ENCODE measurements at places on chromosomes 5 and 9.

- no peak for ATAC-seq
These were observed 457.7 kb upstream of the CHD1 start for GRCh38 chr5:99386406-99387077.

DNA sequence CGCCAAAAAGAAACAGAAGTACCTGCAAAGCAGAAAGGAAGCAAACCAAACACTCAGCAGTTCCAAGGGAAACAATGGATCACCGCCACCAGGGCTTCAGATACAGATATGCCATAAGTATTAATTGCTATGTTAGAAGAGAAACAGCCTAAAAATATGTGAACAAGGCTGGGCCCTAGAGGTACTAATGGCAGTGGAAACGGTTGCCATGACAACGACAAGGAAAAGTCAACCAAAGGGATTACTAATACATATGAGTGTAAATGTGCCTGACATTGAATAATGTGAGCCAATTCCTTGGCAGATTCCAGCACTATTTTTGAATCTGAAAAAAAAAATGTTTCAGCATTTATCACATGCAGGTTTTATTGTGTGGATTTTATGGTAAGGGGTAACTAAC, 75.0 kb downstream of the CAVIN4 start:
- no peak for ATAC-seq

- ATAC-seq: no peak
These were observed 36.8 kb upstream of the COL5A1 start for GRCh38 chr9:134604834-134605233.

DNA sequence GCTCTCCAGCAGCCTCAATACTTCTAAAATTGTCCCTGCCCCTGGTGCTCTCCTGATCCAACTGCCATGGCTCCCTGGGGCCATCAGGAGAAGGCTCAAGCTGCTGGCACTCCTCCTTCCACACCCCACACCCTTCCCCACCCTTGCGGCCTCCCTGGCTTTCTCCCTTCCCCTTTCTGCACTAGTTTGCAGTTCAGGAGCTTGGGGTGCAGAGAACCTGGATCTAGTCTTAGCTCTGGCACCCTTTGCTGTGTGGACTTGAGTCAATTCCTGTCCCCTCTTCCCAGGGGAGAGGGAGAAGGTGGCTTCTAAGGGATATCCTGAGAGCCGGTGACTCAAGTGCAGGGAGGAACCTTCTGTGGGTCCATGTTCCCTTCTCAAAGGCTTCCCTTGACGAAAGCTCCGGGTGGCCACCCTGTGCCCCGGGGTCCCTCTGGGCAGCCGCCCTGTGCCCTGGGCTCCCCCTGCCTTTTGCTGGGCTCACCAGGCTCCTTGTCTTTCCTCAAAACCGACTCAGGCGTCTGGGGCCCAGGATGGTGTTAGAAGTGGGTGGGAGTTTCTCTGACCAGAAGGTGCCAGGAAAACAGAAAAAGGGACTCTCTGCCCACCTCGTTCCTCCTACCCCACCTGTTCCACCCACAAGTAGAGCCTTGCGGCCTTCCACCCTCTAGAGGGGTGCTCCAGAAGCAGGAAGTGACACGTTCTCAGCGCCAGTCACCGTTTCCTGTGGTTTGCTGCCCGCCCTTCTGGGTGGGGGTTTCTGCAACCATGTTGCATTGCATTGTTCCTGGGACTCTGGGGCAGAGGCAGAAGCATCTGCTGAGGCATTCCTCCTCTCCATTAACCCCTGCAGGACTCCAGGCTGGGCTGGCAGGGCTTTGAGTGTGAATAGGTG, 15.0 kb downstream of the GLIPR2 start:
- no peak for ATAC-seq

- no peak for ATAC-seq
These were observed 1.2 kb downstream of the GRIN3A start for GRCh38 chr9:101737165-101737704.

DNA sequence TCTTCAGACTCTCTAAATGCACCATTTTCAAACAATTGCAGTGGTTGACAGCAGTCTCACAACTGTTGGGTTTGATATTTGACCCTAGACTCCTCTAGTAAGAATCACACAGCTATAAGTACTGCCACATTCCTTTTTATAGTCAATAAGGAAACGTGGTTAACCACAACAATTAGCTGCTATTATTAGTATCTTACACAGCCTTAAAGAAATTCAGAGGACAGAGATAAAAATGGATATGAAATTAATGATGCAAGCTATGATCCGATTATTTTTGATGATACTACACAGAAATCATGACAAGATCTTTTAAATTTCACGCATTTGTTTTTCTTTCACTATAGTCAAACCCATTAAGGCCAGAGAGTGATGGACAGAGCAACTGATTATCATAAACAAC, 288.6 kb upstream of the C9orf72 start:
- peak; percentile 80 for ATAC-seq

DNA sequence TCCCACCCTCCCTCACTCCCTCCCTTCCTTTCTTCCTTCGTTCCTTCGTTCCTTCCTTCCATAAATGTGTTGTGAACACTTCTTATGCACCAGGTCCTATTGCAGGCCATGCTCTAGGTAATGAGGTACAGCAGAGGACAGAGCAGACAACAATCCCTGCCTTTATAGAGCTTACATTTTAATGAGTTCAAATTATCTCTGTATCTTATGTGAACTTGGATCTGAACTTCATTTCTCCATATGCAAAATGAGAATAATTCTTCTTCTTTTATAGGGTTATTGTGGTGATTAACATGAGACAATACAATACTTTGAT, 37.2 kb downstream of the SLC27A6 start:
- no peak for ATAC-seq

DNA sequence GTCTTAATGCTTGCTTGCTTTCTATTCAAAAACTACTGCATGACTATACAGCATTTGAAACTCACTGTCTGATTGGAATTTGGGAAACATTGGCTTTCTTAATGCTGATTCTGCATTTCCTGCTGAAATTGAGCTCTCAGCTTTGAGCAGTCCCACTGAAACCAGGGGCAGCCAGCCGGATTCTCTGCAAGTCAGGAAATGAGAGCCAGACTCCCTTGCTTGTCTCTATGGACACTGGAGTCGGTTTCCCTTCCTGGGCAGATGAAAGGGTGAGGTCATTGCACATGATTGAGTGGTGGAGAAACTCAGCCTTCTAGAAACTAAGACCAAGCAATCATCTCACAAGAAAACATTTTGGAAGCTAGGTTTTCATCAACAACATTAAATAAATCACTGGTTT, 119.7 kb upstream of the SPATA31C2 start:
- peak; percentile 95 for ATAC-seq

GRCh38 chr5:145848854-145849253, 13.7 kb upstream of the PRELID2 start:
- peak; percentile 62 for ATAC-seq

GRCh38 chr9:135840107-135840506, 67.2 kb downstream of the CAMSAP1 start:
- ATAC-seq: no peak

- no peak for ATAC-seq
These were observed 5.6 kb downstream of the SLIT3 start for GRCh38 chr5:169295306-169295705.

- peak; percentile 34 for ATAC-seq
These were observed 17.2 kb upstream of the PRR16 start for GRCh38 chr5:120446901-120447300.

DNA sequence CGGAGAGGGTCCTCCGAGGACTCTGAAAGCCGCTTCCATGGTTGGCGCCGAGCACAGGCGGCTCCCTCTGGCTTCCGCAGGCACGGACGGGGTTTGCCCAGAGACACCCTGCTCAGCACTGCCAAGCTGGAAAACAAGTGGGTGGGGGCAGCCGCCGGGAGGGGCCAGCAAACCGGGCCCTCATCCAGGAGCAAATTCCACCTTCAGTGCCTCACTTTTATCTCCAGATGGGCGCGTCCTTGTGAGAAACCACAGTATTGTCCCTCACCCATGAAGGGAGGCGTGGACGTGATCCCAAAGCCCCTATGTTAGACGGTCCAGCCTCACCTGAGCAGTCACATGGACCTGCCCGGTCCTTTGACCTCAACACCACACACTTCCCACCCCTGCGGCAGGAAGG, 29.0 kb downstream of the MED10 start:
- no peak for ATAC-seq

GRCh38 chr5:87433945-87434344, 21.2 kb upstream of the CCNH start:
- ATAC-seq: no peak

DNA sequence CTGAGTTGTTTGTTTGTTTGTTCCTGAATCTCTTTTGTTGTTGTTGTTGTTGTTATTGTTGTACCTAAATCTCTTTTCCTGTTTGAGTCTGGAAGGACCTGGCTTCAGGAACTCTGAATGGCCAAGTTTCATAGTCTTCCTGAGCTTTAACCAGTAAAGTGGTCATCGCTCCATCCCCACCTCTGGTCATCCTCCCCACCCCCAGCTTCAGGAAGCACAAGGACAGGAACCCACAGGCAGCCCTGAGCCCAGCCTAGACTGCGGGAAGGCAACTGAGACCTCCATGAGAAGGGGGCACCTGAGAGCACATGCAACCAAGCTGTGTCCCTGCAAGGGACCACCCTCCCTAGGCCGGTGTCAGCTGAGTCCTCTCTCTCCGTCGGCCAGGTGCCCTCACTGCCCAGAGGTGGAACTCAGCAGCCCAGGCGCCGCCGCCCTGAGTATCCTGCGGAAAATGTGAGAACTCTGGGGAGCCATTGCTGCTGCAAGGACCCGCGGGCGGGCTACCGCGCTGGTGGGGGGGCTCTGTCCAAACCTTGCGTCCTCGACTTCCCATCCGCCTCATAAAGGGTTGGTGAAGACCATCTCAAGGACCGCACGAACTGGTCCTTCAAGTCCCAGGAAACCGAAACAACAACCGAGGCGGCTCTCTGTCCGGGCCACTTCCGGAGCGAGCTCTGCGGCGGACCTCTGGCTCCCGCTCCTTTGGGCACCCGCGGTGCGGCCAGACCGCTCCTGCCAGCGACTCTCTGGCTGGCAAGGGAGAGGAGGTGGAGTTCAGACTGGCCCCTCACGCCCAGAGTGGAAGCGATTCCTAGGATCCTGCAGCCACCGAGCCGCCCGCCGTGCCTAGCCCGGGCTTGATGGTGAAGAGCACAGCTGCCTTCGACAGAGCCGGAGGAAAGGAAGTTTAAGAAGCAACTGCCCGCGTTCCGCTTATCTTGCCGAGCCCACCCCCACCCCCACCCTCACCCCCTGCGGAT, 4.2 kb downstream of the BARX1 start:
- peak; percentile 56 for ATAC-seq

DNA sequence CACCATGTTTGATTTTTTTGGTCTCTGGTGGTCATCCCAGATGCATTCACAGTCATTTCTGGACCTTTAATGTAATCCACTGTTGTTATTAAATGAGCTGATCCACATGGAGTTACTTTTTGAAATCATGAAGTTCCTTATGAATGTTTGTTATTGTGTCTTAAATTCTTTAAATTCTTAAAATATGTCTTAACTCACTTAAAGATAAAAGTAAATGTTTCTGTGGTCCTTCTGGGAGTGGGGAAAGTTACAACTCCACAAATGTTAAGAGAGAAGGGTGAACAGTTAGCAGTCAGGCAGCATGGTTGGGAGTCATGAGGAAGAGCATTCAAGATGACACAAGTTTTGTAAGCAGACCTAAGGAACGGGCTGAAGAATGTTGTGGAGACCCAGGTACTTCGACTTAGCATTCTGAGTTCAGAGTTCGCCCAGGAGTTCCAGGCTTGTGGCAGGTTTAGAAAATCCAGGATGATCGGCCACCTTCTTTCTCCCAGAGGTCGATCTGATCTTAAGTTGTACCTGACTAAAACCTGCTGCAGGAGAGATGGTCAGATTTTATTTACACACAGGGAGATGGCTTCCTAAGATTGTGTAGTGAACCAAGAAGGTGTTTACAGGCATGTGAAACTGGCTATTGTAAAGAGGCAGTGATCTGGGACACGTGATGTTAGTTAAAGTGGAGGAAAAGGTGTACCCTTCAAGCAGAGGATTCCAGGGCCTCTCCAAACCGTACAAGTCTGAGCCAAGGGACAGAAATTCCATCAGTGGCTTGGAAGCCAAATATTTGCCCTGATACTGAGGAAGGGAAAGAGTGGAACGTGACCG, 17.2 kb downstream of the SLC1A1 start:
- no peak for ATAC-seq

DNA sequence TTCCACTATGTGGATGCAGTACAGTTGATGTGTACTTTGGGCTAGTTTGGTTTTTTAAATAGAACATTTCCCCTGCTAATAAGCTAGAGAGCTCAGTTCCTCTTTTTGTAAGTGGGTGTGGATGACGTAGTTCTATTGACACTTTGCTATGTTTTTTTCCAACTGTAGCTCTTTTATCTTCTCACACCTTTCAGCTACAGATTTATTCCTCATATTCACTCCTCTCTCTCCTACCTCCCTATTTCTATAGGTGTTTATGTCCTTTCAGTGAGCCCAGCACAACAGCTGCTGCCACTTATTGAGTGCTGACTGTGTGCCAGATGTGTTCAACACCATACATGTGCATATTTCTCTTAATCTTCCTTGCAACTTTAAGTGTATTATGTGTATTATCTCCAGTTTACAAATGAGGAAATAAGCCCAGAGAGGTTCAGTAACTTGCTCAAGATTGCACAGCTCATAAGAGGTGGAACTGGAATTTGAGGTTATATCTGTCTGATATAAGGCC, 215.7 kb downstream of the SEMA6A start:
- ATAC-seq: no peak

- peak; percentile 96 for ATAC-seq
These were observed at the start of gene ZDHHC21 for GRCh38 chr9:14693251-14693861. TSS of gene ZDHHC21 (minus strand) at chr9:14693432. CDS start at chr9:14674340, 19,092 bp downstream.

GRCh38 chr5:54388409-54388808, 67.1 kb upstream of the HSPB3 start:
- ATAC-seq: no peak

DNA sequence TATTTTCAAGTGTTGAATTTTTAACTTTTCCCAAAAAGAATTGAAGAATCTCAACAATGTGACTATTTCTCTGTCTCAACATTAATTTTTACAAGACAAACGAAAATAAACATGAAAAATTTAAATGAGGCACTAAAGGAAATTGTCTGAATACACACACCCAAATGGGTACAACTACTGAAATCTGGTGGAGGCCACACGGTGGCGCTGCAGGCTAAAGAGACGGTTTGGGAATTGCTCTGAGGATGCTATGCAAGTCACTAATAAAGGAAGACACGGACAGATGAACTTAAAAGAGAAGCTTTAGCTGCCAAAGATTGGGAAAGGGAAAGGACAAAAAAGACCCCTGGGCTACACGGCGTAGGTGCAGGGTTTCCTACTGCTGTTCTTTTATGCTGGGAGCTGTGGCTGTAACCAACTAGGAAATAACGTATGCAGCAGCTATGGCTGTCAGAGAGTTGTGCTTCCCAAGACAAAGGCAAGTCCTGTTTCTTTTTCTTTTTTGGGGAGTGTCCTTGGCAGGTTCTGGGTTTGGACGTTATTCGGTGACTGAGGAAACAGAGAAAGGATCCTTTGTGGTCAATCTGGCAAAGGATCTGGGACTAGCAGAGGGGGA, at the start of gene PCDHB10:
PCDHB10 (plus strand) TSS at position 244 of the 616 bp plus-strand sequence; CDS start at position 444, 200 bp downstream.
- peak; percentile 61 for ATAC-seq

Measured in SK-N-SH treated with all-trans-retinoic acid at 6 μM for 48 hours (cell line).